Stimulated activated CD4-positive, alpha-beta T cell treated with anti-CD3 and anti-CD28 coated beads, Interleukin-4, amount 100 ng/mL, for 4 hours (primary cell): ENCODE measurements at places on chromosomes 12 and 14.

DNA sequence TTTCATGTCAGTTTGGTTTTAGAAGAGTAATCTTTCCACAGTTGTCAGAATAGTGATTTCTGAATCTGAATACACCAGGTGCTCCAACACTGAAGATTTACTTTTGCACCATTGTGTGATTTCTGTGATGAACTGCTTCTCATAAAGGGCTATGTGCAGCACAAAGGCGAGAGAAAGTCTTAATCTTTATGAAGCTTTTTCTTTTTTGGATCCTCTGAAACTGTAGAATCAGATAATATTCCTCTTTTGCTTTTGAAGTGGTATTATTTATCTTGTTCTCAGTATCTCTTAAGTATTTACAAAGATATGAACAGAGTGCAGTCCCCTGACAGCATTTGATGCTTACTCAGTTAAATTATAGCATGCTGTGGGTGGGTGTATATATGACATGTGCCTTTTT, 207.8 kb downstream of the NAV3 start:
- no peak for DNase-seq

DNA sequence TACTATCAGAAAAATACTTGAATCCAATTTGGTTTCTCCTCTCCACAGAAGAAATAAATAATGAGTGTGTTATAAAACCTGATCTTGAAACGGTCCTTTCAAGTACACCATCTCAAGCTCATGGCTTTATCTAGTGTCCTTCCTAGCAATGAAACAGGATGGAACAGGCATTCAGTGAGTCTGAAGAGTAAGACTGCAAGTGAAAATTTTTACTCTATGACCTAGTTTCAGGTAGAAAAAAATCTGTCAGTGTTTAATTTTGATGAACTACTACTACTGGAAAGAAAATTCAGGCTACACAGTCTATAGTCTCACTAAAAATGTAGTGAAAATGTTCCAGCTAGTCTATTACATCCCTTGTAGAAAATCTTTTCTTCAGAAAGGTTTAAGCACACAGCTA, 7.7 kb downstream of the CBX5 start:
- no peak for DNase-seq

GRCh38 chr14:101293605-101294004, 267.7 kb upstream of the DIO3 start:
- no peak for DNase-seq

GRCh38 chr12:129459886-129460285, 443.9 kb downstream of the TMEM132D start:
- no peak for DNase-seq

DNA sequence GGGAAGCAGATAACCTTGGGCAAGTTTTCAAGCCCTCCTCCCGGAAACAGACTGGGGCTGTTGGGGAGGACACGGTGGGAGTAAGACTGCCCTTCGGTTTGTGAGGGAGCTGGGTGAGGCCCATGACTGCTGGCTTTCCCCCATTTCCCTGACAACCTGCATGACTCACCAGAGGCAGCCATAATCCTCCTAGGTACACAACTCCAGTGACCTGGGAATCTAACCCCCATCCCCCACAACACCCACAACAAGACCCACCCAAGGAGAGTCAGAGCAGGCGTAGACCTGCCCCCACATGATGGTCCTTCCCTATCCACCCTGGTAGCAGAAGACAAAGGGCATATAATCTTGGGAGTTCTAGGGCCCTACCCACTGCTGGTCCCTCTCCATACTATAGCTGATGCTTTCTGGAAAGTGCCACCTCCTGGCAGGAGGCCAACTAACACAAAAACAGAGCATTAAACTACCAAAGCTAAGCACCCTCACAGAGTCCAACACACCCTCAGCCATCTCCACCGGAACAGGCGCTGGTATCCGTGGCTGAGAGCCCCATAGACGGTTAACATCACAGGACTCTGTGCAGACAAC, 14.8 kb downstream of the DDX24 start:
- no peak for DNase-seq

DNA sequence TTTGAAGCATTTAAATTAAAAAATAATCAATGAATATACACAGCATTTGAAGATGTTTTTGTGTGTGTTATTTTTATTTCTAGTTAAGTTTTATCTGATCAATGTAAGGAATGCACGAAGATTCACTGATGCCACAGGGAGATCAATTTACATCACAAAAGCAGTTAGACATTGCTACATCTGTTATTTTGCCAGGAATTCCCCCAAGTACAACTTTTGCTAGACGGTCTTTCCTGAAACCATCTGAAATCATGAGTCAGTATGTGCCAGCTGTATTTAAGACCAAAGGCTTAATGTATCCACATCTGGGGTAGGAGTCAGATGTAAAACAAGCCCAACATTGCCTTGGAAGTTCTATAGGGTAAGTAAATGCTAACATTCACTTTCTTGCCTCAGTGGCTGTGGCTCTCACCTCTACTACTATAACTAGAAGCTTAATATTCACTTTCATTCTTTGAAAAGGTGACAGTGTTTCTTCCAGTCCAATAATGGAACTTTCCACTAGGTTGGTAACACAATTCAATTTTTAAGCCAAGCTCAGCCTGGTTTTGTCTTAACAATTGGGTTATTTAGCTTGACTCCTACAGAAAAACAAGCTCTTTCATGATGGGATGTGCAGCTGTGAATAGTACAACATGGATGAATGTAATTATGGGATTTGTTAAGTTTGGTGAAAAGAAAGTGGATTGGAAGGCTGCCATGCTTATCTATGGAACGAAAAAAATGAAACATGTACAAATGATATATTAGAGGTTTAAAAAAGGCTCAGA, 385.4 kb upstream of the TMEM132C start:
- no peak for DNase-seq

GRCh38 chr14:64605926-64606685, 56.3 kb downstream of the PPP1R36 start:
- no peak for DNase-seq

DNA sequence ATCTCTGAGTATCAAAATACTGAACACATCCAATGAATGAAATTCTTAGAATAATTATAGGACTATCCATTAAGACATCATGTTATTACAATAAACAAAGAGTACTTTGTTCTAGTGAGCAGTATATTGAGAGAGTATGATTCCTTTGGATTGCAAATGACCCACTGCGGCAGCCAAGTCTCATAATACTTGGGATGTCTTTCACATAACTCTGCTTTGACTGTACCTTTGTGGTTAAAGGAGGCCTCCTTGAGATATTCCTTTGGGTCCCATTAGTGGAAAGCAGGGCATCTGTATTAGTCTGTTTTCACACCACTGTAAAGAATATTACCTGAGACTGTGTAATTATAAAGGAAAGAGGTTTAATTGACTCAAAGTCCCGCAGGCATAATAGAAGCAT, 593.8 kb downstream of the TRHDE start:
- no peak for DNase-seq

- peak; percentile 49 for DNase-seq
Measured at GRCh38 chr12:45989721-45990467, 480 bp downstream of the SCAF11 start.

DNA sequence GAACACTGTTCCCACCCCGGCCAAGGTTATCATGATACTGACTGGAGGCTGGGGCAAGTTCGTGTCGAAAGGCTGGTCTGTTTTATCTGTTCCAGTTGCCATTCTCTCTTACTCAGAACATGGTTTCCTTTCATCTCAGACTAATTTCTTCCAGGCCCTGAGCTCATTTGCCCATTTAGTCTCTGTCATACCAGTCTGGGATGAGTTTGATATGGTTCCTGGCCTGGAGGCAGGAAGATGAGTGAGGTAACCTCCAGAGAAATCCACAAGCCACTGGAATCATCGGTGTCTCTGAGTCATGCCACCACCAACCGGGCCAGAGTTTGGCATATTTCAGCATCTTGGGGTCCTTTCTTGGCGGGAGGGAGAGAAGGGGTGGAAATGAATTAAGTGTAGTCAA, 114.7 kb downstream of the NTF3 start:
- DNase-seq, result no peak

- DNase-seq, result peak; percentile 16
Measured at GRCh38 chr14:105281371-105282097, 19.3 kb downstream of the BRF1 start.

DNA sequence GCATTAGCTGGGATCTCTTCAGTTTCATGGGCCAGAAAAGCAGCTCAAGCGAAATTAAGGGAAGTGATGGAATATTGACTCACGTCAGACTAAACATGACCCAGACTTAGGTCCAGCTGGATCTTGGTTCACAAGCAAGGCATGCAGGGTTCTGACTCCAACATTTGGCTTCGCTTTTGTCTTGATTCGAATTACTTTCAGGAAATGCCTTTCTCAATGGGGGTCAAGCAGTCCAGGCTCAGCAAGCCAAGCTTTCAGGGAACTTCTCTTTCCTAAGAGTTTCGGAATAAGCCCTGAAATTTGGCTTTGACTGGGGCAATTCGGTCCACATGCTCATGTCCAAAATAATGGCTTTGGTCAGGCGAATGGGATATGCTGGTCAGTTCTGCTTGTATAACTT, 678.7 kb upstream of the TMEM132C start:
- no peak for DNase-seq

DNA sequence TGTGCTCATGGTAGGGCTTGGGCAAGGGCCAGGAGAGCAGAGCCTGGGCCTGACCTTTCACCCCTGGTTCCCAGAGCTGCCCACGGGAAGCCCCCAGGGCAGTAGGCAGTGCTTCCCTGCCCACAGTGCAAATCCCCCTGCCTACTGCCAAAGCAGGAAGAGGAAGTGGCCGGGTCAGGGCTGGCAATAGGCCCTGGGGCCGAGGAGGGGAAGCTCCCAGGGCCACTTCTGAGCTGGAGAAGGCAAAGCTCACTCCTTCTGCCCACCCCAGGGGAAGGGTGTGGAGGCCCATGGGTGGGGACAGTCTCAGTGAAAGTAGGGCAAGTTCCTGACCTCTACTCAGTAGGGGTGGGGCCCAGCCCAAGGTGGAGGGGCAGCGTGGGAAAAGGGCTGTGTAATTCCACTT, 5.4 kb upstream of the NR4A1 start:
- DNase-seq, result no peak

- no peak for DNase-seq
Measured at GRCh38 chr14:89619596-89619995, 202.6 kb upstream of the FOXN3 start.

DNA sequence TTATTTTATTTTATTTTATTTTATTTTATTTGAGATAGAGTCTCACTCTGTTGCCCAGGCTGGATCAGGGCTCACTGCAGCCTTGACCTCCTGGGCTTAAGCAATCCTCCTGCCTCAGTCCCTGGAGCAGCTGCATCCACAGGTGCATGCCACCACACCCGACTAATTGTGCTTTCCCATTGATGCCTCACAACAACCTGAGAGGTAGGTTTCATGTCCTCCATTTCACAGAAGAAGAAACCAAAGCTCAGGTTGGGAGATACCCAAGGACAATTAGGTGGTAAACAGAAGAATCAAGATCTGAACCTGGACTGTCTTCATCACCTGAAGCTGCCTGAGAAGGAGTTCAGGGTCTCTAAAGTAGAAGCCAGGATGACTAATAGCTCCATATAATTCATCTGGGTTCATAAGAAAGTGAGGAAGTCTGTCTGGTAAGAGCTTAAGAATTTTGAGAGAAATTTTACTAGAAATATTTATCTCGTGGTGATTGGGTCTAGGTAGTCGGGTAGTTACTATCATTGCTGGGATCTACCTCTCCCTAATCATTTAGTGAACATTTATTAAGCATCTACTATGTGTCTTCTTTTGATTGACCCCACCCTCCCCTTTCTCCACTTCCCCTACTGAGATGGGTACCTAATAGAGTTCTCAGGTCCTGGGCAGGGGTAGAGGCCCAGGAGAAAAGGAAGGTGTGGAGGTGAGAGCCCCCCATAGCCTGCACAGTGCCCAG, 23.2 kb upstream of the ATP5MC2 start:
- DNase-seq, result no peak

GRCh38 chr12:10829994-10830393, 3.8 kb upstream of the TAS2R10 start:
- DNase-seq, result no peak

DNA sequence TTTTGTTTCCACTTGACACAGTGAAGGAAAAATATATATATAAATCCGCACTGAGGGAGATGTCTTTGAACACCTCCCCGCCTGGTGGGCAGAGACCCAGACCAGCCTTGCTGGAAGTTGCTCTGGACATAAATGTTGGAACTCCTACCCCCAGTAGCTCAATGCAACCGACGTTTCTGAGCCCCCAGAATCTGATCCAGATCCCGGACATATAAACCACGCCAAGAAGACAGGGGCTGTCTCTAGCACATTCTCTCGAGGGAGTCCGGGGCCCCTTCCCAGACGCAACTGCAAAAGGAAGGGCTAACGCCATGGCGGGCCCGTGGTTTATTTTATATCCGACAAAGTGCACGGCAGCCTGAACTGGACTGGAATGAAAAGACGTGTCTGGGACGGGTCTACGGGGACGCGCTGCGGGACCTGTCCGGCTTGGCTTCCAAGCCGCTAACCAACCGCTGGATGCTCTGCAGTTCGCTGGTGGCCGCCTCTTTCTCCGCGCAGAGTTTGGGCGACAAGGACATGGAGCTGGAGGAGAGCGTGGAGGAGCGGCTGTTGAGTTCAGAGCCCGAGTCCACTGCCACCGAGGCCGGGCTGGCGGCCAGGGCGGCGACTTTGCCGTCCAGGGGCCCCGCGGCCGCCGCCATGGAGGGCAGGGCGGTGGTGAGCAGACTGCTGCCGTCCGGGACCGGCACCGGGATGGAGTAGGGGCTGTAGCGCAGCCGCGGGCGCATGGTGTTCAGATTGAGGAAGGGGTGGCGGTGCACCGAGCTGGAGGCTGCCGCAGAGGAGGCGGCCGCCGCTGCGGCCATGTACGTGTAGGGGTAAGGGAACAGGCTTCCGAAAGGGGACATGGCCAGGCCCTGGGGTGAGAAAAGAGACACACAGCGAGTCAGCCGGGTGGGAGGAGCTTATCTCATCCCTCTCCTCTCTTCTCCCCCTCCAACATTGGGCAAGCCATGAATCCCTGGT, 12.2 kb downstream of the TBX3 start:
- no peak for DNase-seq

- DNase-seq, result no peak
Measured at GRCh38 chr12:124864326-124864752, 675 bp upstream of the SCARB1 start.

DNA sequence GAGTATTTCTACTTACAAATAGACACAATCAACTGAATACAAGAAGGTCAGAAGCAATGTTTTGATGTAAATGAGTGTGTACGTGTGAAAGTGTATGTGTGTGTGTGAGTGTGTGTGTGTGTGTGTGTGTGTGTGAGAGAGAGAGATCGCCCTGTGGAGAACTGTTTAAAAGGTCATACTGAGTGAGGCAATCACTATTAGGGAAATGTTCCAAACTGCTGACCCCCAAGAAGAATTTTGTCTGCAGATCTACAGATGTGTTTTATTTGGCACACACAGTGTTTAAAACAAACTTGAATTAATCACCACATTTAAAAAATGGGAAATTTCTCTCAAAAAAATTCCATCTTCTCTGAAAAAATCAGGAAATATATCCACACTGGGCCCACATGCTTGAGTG, 1069.1 kb downstream of the SLC6A15 start:
- DNase-seq, result no peak

DNA sequence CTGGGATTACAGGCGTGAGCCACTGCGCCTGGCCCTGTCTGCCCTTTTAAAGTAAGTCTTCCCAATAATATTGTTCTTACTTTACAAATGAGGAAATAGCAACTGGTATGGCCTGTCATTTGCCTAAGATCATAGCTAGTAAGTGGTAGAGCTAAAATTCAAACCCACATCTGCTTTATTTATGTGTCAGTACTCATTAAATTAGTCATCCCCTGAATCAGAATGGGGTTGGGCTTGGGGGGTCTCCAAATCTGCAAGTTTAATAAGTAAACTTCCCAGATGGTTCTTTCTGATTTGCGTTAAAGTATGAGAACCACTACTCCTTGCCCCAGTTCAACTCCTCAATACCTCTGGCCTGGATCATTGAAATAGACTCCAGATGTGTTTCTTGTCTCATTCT, 96.2 kb downstream of the FAR2 start:
- no peak for DNase-seq
